Activated CD4-positive, alpha-beta memory T cell treated with anti-CD3 and anti-CD28 coated beads, Interleukin-2, amount 10 ng/mL, durations not matched to agents 7 days and 5 days (primary cell): ENCODE measurements at places on chromosomes 6 and 20. TPM values are rescaled to one million over a fixed set of nuclear protein-coding genes. Genes with fewer than 3 reads are reported as not detected.

TP53TG5 gene
- not detected for total RNA-seq

NKAIN4 gene
- total RNA-seq = not detected

DEFB129 gene
- not detected for total RNA-seq

SLC12A5 gene
- total RNA-seq = not detected

ARFGAP1 gene
- 80.1 TPM for total RNA-seq

ADISSP gene
- total RNA-seq = 20.7 TPM

LYRM4 gene
- 21.2 TPM for total RNA-seq

CRISP3 gene
- not detected for total RNA-seq

BPIFB2 gene
- not detected for total RNA-seq

PROCR gene
- 0.88 TPM for total RNA-seq

DOK5 gene
- not detected for total RNA-seq
